ENCODE measurements at places on chromosomes 4 and X. TPM values are rescaled to one million over a fixed set of nuclear protein-coding genes. Genes with fewer than 3 reads are reported as not detected.

Gene C1QTNF7
- 0.92 TPM for total RNA-seq

DNA sequence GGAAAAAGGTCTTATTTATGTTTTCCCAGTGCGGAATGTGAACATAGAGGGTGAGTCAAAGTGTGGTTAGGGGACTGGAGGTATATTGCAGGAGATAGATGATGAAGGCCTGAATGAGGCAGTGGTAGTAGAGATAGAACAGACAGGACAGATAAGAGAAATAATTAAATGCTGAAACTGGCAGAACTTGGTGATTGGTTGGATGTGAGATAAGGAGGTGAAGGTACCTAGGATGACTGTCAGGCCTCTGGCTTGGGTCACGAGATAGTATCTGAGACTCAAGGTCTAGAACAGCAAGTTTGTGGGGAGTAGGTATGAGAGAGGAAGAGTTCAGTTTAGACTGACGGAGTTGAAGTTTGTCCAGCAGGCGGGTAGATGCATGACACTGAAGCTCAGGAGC, 3.5 kb downstream of the MND1 start:
- H3K27ac ChIP-seq = no peak overlapping the region
- peaks cover 8% of the 10 kb centered on the region for H3K4me1 ChIP-seq
- H3K4me3 ChIP-seq = no peak overlapping the region
- H3K36me3 ChIP-seq = no peaks in the 10 kb centered on the region
- DNase-seq = no peak

GRCh38 chr4:20829617-20830357, 129.5 kb downstream of the PACRGL start:
- H3K27ac ChIP-seq = no peak overlapping the region
- no peaks in the 10 kb centered on the region for H3K27me3 ChIP-seq
- no peak overlapping the region for H3K4me3 ChIP-seq
- no peak for DNase-seq
- no peaks in the 10 kb centered on the region for H3K4me1 ChIP-seq

DNA sequence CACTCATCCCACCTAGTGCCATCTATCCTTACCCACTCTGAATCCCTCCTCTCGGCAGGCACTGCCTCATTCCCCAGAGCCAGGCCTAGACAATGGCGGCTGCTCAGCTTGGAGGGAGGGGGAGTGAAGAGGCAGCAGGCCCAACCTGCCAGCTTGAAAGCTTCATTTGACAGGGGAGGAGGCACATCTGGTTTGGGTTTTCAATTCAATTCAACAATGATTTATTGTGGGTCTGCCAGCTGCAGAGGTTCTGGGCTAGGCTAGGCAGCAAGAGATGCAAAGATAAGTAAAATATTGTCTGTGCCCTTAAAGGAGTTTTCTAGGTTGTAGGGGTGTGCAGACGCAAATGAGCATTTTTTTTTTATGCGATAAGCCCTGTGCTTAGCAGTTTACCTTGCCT, 58.5 kb downstream of the RTL9 start:
- no peak for DNase-seq
- no peak overlapping the region for H3K27ac ChIP-seq
- no peaks in the 10 kb centered on the region for H3K36me3 ChIP-seq

DNA sequence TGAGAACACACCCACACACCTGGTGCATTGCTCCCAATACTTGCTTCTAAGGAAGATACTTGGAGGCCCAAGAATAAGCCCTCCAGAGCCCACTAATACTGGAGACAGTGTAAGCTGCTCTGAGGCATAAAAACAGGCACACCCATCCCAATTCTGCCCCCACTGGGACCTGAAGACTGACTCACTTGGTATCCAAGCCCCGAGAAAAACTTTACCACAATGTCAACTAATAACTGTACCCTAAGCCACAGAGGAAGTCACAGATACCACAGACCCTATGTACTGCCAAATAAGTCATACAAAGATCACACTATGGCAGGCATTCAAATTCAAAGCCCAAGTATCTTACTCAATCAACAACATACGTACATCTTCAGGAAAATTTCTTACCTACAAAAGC, 398.2 kb upstream of the SPANXN1 start:
- H3K36me3 ChIP-seq = no peaks in the 10 kb centered on the region
- no peak overlapping the region for H3K27ac ChIP-seq
- H3K27me3 ChIP-seq = no peaks in the 10 kb centered on the region
- no peak for DNase-seq

Data from right lobe of liver (tissue), 6 donors.